OCI-M1 (cell line): ENCODE measurements at places on chromosomes 2 and 18.
A peak's percentile ranks its signal among the peaks of the same experiment; 100 is the strongest.

- no peak for DNase-seq
Measured at GRCh38 chr18:56721031-56721430, 69.9 kb downstream of the WDR7 start.

DNA sequence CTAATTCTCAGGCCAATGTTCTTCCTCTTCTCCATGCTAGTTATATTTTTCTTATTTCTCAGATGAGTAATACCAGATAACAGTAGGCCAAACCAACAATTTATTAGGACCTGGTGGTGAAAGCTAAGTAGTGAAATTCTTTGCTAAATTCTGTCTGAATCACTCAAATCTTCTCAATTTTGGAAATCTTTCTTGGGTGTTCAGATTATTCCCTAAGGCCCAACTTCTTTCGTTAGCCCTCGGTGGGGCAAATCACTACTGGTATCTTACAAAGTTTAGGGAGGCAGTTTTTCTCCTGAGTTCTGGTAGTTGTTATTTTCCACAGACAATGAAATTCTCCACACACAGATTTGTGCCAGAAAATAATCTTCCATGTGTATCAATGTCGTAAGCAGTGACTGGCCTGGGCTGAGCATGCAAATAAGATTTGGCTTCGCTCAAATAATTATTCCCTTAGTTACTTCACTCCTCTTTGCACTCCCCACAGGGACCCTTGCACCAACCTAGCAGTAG, 443.5 kb upstream of the SLC14A2 start:
- no peak for DNase-seq

- no peak for DNase-seq
Measured at GRCh38 chr18:8402237-8402636, 207.0 kb upstream of the RAB12 start.

DNA sequence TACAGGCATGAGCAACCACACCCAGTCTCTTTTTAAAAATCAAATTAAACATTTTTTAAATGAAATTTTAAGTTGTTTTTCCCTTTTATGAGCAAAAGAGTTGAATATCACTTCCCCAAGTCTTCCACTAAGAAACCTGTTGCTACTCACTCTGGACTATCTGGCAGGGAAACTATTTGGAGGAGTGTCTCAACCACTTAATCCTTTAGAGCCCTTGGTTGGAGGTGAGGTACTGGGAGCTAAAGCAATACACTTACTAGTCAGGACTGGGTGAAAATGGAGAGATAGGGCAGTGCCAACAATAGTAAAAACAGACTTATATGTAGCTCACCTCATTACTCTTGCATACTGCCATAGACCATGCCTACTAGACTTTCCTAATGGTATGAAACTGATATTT, 135.5 kb downstream of the RND3 start:
- no peak for DNase-seq

DNA sequence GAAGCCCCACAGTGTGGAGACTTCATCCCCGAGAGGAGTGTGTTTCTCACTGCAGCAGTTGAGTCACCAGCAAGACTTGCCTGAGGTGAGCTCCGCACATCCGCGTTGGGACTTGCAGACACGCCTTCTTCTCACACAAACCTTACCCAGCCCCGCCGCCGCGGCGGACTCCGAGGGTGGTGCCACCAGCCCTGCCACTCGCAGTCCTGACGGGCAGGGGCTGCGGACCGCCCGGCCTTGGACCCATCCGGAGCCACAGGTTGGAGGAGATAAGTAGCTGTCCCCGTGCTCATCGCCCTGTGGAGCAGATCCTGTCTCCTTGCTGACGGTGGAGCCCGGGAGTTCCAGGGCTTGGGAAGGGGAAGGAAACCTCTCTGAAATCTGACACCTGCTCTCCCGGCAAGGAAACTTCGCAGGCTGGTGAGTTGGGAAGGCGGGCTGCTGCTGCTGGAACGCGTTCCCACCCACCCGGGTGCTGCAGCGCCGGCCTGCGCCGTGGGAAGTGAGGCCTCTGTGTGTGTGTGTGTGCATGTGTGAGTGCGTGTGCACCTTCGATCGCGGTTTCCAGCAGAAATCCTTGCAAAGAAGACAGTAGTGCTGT, at the start of gene RAB27B:
RAB27B (plus strand) TSS at position 197 of the 601 bp plus-strand sequence. CDS start 49,109 bp downstream, outside the sequence.
- DNase-seq: peak; percentile 42

GRCh38 chr2:43174368-43174916, 52.0 kb downstream of the ZFP36L2 start:
- DNase-seq: no peak
